NCI-H1417 treated with DMSO at 0.1 percent for 48 hours (cell line): ENCODE measurements at places on chromosomes 7 and 10.

- no peak for DNase-seq
Observed at GRCh38 chr10:52437205-52437646, 123.1 kb downstream of the DKK1 start.

GRCh38 chr7:51121931-51122425, 194.6 kb downstream of the COBL start:
- DNase-seq, result no peak

DNA sequence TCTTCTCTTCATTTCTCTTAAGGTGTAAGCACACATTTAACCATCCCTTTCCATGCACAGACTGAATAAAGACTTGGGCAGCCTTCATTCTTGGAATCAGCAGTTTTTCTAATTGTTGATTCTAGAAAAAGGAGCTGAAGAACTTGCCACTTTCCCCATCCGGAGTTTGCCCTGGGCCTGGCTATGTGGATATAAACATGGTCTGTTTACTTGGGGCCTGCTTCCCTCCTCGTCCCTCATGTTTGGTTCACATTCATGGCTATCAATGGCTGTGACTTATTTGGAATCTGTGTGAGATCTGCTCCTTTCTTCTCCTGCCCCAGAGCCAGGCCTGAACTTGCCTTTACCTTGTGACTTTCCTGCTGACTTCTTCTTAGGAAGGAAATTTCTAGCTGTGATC, 199.3 kb downstream of the LRMDA start:
- no peak for DNase-seq

- DNase-seq, result no peak
Observed at GRCh38 chr10:34137955-34138354, 677.1 kb downstream of the PARD3 start.

DNA sequence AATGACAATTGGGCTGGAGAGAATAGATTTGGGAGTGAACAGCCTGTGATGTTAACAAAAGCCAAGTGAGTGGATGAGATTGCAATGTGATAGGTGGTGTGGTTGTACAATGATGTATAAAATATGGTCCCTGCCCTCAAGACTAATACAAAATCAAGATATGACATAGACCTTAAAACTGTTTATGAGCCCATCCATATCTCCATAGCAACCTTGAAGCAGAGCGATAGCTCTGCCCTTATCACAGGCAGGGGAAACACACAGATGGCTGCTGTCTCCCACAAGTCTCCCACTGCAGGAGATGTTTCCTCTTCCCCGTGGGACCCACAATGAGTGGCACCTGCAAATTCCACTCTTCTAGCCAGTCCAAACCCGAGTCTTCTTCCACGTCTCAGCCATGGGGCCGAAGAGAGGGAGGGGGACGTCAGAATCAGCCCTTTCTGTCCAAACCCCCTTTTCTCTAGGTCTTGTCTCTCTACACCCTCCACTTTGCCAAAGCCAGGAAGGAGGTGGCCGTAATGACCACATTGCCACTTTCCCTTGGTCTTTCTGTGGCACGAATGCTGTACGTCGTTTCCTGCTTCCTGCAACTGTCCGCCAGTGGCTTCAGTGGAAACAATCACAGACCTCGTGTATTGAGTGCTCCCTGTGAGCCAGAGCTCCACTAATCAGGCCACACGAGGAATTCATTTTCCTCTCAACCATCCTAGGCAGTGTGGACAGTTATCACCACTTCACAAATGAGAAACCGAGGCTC, 7.5 kb upstream of the TBXAS1 start:
- no peak for DNase-seq

- DNase-seq, result no peak
Observed at GRCh38 chr10:132677473-132678227, 108.3 kb downstream of the NKX6-2 start.

- DNase-seq, result no peak
Observed at GRCh38 chr10:48478469-48478868, 126.4 kb downstream of the ARHGAP22 start.
